OCI-M1 (cell line): ENCODE measurements at places on chromosomes 7 and 10.
A peak's percentile ranks its signal among the peaks of the same experiment; 100 is the strongest.

DNA sequence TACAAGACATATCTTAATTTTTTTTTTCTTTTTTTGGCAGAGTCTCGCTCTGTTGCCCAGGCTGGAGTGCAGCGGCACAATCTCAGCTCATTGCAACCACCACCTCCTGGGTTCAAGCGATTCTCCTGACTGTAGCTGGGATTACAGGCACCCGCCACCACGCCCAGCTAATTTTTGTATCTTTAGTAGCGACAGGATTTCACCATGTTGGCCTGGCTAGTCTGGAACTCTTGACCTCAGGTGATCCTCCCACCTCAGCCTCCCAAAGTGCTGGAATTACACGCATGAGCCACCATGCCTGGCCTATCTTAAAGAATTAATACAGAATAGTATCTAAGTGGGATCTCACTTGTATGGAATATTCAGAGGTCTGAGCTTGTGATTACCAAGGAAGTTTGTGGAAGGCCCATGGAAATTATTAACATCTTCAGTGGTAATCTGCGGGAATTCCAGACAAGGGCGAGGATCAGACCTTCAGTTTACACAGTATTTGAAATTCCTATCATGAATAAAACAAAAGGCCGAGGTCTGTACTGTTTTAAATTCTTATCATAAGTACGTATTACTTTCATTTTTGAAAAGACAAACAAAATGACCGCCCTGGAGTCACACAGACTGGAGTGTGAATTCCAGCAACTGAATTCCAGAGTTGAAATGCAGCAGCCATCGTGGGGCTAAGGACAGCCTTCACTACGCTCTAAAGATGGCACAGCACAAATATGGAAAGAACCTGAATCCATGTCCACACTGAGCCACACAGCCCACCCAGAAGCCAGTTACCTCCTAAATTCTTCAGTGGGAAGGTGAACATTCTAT, 16.7 kb downstream of the GPRIN2 start:
- DNase-seq, result peak; percentile 54

- no peak for DNase-seq
Observed at GRCh38 chr10:6114805-6115341, 26.0 kb downstream of the RBM17 start.

DNA sequence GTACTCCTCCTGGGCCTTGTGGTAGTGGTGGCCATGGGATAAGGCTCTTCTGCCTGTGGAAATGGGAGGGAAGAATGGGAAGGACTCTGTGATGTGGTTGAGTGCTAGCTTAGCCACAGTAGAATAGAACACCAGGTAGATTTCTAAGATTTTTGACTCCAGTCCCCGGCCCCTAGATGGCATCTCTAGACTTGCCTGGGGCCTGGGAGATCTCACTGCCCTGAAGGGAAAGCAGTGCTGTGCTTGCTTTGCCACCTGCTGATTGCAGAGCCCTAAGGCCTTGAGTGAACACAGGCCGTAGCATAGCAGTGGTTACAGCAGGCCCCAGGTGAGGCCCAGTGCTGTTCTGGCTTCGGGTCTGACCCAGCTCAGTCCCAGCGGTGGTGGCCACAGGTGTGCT, 252.0 kb downstream of the TCF7L2 start:
- DNase-seq, result no peak

DNA sequence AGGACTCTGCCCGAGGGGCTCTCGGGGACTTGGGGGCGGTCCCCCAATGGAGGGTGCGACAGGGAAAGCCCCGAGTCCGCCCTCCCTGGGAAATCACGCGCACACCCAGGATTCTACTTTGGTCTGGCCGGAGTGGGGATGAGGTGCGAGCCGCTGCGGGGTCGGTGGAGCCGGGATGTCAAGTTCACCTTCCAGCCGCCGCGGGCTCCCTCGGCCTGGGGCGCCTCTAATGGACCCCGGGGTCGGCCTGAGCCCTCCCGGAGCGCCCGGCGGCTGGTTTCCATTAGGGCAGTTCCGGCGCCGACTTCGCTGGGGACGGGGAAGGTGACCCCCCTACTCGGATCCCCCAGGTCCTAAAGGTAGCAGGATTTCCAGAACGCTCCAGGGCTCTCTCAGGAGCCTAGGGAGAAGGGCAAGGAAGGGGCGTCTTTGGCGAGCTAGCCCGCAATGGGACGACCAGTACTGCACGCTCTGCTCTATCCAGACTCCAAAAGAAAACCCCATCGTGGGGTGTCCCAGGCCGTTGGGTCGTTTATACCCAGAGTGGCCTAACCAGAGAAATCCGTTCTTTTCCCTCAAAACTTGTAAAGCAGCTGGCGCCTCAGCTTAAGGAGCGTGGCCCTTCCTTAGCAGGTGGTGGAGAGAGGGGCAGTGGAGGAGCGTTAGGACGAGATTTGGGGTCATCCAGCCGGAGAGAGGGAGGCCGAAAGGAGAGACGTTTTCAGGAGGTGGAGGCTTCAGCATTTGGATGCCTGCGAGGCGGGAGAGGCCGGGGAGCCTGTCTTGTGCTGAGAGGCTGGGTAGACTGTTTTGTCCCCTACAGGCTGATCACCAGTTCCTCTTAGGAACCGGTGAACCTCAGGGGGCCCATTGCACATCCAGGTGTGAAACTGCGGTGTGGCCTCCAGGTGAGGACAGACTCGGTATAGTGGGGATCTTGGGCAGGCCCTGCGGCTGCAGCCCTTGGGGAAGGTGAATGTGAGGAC, 860 bp upstream of the WDR86 start:
- DNase-seq, result no peak

DNA sequence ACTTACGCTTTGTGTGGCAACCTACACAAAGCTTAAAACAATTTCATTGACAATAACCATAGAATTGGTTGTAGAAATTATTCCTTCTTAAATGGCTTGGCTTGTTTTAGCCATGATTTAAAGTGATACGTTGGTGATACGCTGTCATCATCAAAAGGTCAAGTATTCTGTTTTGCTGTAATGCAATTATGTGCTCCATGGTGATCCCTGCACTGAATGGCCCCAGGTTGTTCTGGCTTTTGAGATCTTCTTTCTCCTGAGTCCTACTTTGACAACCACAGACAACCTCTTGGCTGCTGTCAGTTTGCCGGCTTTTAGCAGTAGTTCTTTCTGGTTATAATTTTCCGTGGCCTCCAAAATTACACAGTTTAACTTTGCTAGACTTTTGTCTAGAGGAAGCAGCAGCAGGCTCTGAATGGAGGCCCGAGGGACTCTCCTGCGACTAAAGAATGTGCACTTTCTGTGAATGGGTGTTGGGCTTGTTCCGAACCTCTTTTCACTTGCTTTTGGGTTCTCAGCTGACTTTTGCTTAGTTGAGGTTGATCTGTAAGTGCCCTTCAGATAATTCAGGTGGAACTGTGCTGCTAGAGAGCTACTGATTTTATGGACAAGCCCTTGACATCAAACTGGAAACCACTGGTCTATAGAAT, 104.7 kb downstream of the TMEM178B start:
- DNase-seq, result no peak
